ENCODE measurements at places on chromosomes 6 and 20.

DNA sequence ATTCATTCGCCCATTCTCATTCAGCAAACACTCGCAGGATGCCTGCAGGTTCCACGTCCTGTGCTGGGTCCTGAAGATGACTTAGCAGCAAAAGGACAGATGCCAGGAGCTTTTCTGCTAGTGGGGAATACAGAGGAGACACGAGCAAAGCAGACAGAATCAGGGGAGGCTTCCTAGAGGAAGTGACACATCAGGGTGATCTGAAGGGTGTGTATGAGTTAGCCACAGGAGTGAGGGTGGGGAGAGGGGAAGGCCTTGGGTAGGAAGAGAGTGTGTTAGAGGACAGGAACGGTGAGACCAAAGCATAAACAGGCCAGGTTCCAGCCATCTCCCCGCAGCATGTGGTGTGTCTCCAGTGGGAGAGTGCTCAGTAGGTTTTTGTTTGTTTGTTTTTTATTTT lies 73.4 kb upstream of the GTSF1L start:
- no peak for DNase-seq

DNA sequence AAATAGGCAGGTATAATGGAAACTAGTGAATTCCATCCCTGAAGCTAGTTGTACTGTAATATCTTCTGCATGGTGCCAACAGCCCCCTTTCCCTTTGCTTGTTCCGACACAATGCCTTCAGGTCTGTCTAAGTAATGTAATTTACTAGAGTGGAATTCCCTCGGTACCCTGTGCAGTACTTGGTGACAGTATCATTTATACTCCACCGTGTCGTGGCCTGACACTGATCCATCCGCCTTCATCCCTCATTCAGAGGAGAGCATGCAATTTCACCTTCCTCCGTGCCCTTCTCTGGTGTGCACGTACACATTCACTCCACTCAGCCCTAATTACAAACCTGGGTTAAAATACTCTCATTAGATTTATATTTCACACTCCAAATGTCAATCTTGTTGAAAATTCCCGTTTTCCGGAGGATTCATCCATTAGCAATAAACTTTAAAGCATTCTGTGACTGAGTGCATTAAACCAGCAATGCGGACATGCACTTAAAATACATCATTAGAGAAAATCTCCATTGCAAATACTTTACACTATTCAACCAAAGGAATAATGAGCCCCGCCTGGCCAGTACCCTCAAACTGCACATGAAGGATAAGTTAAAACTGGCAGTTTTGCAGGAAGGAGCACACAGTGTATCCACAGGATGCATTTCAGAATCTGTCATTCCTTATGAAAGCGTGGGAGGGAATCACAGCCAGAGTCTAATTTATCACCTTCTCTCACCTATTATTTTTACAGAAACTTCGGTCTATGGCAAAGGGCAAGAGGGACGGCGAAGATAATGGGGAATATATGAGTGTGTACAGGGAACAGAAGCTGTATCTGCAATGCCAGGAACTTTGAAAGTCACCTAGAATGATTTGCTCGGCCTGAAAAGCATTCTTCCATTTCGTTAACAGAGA lies 182.5 kb downstream of the GJA10 start:
- DNase-seq = no peak

- no peak for DNase-seq
Measured at GRCh38 chr6:170512249-170512648, 40.9 kb downstream of the PSMB1 start.

GRCh38 chr6:75098709-75099108 lies 107.1 kb downstream of the COL12A1 start:
- no peak for DNase-seq

DNA sequence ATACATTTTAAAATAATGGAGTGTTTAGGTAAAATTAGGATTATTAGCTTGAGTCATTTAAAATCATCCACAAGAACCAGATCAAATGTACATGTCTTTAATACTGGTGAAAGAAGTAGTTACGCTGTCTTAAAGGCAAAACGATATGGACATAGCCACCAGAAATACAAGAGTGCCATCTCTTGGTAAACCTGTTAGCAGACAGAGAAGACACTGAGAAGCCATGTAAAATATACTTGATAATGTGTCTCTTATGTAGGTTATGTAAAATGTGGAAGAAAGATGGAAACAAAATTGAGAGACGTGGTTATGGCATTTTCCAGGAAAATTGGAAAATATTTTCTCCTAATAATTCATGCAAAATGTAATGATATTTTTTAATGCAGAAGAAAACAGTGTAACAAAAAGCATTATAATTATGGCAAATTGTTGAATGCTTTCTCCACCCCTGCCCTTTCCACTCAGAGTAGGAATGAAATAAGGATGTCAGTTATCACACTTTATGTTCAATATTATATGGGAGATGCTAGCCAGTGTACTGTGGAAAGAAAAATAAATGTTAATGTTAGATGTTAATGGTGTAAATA lies 12.2 kb upstream of the SLC17A2 start:
- DNase-seq = no peak

DNA sequence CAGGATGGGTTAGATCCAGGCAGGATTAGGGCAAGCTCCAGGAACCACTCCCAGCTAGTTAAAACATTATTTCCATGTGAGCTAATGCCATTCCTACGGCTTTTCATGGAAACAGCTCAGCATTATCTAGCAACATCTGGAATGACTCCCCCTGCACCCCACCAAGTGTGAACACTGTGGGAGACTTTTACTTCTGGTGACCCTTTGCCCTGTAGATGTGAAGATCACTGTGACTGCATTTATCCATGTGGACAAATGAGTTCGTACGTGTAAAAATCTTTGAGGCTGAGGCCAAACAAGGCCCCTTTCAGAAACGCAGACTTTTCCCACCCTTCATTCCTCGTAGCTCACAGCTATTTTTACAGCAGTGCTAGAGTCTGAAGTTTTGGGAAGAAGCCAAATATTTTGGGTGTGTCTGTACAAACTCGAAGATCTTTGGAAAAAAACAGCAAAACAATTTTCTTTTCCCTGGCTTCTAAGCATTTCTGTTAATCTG lies 221.8 kb upstream of the SOX4 start:
- no peak for DNase-seq

DNA sequence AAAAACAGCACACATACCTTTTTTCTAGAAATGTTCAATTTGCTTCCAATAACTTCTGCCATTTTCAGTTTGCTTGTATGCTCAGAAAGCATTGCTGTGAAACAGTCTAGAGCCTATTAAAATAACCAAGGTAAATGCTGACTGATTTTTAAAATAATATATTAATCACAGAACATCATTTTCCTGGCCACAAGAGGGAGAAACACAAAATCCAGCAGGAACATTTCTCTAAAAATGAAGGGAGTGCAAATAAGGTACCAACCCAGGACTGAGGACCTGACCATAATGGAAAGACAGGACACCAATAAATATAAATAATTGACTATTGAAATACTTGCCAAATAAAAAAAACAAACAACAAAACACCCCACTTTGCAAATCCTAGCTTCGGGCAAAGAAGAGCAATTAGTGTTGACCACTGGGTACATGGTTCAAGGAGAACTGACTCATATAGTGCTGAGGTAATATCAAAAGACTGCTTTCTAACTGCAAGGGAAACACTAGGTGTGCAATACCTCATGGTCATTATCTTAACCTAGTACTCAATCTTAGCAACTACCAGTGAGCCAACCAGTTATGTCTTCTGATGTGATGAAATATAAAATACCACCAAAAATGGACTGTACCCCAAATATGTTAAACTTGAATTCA lies 42.9 kb downstream of the MDN1 start:
- no peak for DNase-seq

GRCh38 chr6:125377621-125378020 lies 75.9 kb upstream of the HDDC2 start:
- no peak for DNase-seq

- no peak for DNase-seq
Measured at GRCh38 chr20:13355941-13356486, 134.9 kb downstream of the ISM1 start.

DNA sequence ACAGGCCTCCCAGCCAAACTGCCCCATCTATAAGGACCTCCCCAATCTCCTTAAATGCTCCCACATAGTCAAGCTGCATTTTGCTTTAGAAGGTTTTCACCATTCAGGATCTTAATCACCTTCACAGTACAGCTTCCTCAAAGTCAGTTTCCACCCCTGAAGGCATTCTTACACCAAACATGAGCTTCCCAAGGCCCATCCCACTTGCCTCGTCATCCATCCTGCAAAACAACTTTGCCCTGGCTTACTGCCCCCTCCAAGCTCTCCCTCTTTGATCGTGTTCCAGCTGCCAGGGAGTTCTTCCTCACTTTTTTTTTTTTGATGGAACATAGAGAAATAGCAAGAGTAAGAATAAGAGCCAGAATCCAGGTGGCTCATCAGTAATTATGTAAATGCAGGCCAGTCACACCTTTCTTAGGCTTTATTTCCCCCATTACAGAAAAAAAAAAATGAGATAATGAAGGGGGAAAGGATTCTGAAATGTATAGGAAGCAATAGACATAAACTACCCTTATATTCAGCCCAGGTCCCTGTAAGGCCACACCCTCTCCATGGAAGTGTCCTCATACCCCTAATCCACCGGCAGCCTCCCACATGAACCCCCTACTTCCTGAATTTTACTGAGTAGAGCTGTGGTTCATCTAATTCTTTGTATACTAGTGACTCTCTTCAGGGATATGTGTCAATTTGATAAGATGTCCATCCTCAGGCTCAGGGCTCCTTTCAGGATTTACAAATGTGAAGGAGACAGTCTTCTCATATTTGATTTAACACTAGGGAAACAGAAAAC lies 12.7 kb downstream of the TRIM27 start:
- no peak for DNase-seq

DNA sequence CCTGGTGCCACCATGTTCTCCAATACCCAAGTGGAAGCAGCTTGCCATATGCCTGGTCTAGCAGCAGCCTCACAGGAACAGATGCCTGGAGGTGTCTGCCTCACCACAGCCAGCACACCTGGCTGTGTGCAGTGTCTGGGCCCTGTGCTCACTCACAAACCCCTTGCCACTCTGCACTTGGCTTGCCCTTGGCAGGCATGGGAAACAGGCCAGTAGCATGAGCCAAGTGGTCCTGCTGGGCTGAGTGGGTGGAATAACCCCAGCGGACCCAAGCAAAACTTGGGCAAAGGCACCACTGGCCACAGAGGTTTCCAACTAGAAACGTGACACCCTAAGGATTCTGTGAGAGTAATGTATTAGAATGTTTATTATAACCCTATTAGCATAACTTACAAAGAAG lies 600.5 kb upstream of the GJE1 start:
- DNase-seq = no peak

DNA sequence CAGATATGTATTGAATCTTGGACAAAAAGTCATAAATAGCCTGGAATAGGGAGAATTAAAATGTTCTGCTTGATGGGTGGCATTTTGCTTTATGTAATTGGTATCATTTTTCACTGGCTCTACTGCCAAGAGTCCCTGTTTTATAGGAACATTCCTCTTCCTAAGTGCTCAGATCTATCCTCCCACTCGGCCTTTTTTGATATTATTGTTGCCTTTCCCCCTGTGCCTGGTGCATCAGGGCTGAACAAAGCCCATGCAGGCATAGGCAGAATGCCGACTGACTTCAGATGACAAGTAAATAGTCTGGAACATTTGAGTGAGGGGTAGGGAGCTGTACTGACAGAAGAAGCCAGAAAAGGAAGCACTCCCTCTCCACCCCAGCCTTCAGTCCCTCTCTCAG lies 127.0 kb downstream of the PKHD1 start:
- DNase-seq = peak; percentile 30

DNA sequence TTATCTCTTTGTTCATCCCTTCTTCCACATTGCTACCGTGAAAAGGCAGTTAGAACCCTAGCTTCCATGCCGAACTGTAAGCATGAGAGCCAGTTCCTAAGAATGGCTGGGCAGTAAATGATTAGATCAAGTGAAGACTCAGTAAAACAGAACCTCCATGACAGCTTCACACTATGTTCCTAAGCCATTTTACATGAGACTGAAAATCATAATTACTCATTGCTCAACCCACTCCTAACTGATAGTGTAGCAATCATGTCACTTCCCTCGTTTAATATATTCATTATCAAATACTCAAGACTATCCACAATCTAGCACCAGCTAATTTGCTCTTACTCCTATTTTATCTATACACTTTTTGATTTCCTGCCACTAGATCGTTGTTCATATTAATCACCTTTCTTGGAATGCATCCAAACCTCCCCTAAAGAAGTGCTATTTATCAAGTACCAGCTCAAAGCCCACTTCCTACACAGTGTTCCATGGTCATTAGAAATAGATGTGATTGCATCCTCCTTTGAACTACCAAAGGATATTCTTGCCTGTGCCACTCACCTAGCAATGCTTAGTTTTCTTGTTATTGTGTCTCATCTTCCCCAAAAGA lies 6.0 kb downstream of the TMEM30A start:
- no peak for DNase-seq

- no peak for DNase-seq
Measured at GRCh38 chr6:126907996-126908395, 210.5 kb upstream of the RSPO3 start.

DNA sequence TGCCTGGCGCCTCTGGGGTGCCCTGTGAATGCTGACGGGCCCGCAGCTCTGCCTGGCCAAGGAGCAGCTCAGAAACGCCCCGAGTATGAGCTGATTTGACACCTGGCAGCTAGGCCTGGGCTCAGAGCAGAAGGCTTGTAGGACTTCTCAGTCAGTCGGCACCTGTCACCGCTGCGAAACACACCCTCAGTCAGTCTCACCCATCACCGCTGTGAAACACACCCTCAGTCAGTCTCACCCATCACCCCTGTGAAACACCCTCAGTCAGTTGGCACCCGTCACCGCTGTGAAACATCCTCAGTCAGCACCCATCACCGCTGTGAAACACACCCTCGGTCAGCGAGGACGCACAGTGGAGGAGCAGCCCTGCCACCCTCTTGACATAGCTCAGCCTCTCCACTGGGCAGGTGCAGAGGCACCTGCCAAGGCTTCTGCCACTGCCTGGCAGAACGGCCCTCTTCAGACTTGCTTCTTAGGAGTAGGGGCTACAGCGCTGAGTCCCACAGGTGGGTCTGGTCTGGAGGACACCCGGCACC lies 109.0 kb downstream of the PSMB1 start:
- DNase-seq = no peak

GRCh38 chr20:34720266-34720665 lies 16.1 kb downstream of the TP53INP2 start:
- no peak for DNase-seq

DNA sequence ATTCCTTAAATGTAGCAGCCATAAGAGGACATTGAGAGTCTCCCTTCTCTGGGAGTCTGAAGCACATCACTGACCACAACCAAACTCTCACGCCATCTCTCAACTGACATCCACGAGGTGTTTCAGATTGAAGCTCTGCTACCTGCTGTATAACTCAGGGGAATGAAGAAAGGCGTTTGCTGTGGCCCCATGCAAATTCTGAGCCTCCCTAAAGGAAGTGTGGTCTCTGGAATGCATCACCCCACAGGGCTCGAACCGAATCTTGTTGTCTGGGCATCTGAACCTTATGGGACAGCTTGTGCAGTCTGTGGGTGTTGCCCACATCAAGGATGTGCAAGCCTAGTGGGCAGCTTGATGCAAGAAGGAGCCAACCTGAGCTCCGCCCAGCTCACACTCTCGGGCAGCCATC lies 10.9 kb downstream of the PMEPA1 start:
- DNase-seq = no peak
